ENCODE measurements at places on chromosomes 3 and 15.

GRCh38 chr3:140186421-140186920, 251.5 kb downstream of the CLSTN2 start:
- peak; percentile 27 for DNase-seq

- no peak for DNase-seq
Measured at GRCh38 chr15:39180483-39180933, 400.4 kb upstream of the THBS1 start.

DNA sequence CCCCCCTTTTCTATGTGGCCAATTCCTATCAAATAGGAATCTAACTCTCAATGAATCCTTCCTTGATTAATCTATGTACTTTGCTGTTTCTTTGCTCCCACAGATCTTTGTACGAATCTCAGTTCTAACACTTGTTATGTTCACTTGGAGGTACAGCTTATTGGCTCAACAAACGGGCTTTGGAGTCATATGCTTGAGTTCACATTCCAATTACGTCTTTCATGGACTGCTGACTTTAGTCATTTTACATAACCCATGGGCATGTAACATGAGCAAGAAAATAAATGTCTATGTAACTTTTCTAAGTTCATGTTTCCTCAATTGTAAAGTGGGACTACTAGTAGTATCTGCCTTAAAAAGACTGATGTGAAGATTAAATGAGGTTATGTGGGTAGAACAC, 123.2 kb upstream of the TBC1D5 start:
- DNase-seq, result no peak

- DNase-seq, result no peak
Measured at GRCh38 chr3:197019021-197019420, 10.6 kb downstream of the MELTF start.

DNA sequence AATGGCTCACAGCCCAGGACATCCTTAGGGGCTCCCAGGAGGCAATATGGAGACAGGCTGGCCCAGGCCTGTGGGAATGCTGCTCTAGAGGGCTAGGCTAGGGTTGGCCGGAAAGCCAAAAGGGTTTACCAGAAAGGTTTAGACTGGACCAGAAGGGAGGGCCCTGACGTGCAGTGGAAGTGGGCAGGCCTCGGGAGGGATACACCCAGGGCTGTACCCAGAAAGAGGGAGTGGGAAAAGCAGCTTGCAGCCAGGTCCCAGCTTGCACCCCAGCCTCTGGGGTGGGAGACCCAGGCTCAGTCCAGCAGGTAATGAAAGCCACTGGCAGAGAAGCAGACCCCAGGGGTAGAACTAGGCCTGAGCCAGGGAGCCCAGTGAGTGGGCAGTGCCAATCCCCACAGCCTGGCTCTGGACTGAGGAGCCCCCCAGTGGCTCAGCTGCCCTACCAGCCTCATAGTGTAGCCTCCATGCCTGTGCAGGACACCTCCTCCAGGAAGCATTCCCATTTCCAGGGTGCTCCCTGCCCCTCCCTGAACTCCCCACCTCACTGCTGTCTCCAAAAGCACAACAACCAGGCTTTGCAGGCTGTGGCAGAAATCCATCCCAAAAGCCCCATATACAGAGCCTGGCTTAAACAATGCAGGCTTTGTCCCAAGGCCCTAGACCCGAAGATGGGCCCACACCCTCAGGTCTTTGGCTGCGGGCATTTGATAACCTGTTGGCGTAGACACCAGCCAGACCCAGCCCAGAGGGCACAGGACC, 3.5 kb downstream of the GORASP1 start:
- no peak for DNase-seq

GRCh38 chr15:37206690-37207089, 106.3 kb upstream of the MEIS2 start:
- peak; percentile 28 for DNase-seq

GRCh38 chr3:57598765-57599360, 1.7 kb upstream of the ARF4 start:
- DNase-seq, result no peak

DNA sequence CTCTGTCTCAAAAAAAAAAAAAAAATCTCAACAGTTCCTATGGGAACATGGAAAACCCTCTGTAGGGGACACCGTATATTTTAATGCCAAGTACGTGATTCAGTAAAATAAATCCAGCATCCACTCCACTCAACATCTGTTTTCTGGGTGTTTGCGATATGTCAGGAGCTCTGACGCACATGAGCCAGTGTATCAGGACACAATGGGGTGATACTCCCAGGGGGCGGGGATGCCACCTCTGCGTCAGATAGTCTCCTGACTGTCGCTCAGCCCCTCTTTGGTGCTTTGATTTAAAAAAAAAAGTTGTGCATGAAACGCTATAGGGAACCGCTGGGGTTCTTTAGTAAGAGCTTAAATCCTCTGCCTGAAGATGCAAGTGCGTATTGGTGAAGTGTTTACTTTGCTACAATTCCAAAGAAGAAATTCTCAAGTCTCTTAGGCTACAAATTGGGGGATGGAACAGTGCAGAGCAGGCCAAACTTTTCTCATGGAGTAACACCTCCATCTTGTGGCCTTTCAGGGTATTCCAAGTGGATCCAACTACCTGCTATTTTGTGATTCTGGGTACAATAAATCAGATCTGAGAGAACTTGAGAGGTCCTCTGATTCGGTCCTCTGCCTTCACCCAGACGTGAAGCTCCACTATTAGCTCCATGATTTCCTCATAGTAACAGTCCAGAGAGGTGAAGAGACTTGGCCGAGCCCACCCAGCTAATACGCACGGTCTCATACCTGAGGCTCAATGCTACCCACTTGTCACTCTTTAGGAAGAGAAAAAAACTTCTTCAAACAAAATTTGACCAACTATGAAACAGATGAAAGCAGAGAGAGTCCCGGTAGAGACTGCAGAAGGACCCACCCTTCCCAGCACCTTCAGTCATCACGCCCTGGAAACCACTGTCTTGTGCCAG, 9.3 kb upstream of the NR2E3 start:
- peak; percentile 83 for DNase-seq

DNA sequence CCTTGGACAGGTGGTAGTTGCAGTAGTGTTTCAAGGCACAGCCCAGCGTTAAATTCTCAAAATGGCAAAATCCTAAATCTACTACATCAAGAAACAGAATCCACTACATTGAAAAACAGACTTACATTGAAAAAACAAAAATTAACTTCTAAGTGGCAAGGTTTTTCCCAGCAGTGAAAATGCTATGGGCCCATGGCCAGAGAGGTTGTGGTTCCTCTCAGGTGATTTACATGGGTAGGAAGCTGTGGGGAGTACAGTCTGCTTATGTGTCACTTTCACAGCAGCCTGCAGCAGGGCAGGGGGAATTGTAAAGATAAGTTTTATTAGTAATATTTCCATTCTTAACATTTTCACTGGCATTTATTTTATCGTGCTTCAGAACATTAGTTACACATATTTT, 24.9 kb downstream of the TTC14 start:
- no peak for DNase-seq

- DNase-seq, result no peak
Measured at GRCh38 chr3:132064114-132064513, 29.3 kb upstream of the CPNE4 start.

- no peak for DNase-seq
Measured at GRCh38 chr15:71051539-71051938, 63.7 kb upstream of the THSD4 start.

DNA sequence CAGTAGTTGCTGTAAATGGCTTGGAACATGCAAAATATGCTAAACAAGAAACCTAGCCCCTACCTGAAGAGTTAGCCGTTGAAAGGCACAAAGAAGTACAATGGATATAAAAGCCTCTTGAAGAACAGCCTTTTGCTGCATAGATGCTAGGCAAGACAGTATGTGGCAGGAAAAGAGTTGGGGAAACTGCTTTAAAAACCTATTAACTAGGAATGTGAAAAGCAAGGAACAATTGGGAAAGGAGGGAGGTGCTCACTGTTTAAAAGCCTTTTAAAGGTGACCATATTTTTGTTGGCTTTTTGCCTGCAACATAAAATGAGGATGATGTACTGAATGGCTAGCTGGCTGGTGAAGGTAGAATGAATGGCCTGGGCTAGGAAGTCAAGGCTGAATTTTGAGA, 24.5 kb upstream of the SOX2 start:
- no peak for DNase-seq

DNA sequence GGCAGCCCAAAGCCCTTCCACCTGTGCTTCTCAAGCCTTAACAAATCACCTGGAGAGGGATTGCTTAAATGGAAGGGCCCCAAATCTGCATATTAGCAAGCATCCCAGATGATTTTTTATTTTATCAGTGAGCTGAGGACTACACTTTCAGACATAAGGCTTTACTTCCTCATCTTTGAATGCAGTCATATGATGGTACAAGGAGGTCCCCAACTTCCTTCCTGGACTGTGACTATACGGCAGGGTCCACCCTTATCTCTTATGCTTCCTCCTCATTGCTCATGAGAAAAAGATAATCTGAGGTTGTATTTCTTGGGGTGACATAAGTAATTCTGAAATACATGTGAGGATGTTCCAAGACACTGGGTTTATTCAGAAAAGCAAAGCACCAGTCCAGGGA, 13.7 kb upstream of the HEG1 start:
- no peak for DNase-seq

- DNase-seq, result no peak
Measured at GRCh38 chr3:22990291-22991200, 212.6 kb upstream of the UBE2E2 start.

DNA sequence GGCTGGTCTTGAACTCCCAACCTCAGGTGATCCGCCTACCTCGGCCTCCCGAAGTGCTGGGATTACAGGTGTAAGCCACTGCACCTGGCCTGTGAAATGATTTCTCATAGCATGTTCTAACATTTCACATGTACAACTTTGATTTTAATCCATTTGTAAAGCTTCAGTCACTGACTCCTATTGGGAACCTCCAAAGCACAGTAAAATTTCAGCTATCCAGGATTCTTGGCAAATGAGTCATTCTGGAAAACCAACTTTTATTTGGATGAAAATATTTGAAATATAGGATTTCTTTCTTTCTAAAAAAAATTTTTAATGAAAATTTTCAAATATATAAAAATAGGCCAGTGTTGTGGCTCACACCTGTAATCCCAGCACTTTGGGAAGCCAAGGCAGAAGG, 2.7 kb upstream of the LMAN1L start:
- no peak for DNase-seq

GRCh38 chr3:188154809-188155574, 1.0 kb downstream of the LPP start:
- no peak for DNase-seq

- DNase-seq, result no peak
Measured at GRCh38 chr15:59437142-59437816, 707 bp upstream of the FAM81A start.

DNA sequence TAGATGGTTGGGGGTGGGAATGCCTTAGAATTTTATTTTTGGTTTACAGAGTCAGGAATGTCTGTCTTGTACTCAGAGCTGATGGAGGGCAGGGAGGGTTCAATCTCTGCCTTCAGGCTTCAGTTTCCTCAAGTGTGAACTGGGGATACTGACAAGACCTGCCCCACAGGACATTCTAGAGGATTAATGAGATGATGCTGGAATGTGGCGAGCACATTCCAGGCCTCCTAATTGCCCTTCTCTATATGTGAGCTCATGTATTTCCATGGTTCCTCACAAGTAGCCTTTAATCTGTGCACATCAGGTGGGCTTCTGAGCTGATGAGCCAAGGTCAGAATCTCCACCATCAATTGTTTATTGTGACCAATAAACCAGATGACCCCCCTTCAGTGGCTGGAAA, 90.4 kb downstream of the CACNA2D3 start:
- DNase-seq, result no peak

DNA sequence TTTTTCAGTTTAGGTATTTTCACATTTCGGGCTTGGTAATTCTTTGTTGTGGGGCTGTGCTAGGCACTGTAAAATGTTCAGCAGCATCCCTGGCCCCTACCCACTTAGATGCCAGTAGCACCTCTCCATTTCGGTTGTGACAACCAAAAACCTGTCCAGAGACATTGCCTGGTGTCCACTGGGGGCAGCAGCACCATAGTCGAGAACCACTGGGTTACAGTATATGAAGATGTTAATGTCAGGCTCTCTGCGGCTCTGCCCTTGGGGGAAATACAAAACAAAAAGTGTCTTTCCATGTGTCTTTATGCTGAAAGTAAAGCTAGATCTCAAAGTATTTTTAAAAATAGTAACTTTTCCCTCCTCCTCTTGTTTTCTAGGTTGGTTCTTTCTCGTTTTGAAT, 177.2 kb downstream of the ITPR1 start:
- DNase-seq, result no peak

- peak; percentile 13 for DNase-seq
Measured at GRCh38 chr3:149934524-149934923, 36.2 kb downstream of the PFN2 start.

- DNase-seq, result no peak
Measured at GRCh38 chr15:40050788-40051470, 11.9 kb upstream of the SRP14 start.

- DNase-seq, result no peak
Measured at GRCh38 chr3:196236223-196236622, 19.9 kb downstream of the SLC51A start.

DNA sequence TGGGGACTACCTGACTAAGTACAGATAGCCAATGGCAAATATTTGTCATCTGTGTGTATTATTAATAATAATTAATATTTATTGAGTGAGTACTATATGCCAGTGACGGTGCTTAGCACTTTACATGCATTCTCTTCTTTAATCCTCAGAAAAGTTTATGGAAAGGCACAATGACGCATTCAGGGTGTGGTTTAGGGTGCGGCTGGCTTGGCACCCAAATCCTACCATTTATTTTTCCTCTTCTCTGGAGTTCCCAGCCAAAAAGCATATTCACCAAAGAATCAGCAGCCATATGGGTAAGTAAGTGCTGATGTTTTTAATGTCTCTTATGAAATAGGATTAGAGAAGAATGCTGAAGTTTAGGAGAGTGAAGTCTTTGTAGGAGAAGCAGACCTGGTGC, 140.4 kb upstream of the TP63 start:
- no peak for DNase-seq

GRCh38 chr3:27216955-27217552, 152.1 kb downstream of the NEK10 start:
- DNase-seq, result no peak

- DNase-seq, result no peak
Measured at GRCh38 chr15:70582143-70582945, 181.0 kb downstream of the UACA start.

Data from hepatocyte (in vitro differentiated cells).